Skin of body (tissue), 3 donors: ENCODE measurements at places on chromosomes 6 and 20. TPM values are rescaled to one million over a fixed set of nuclear protein-coding genes. Genes with fewer than 3 reads are reported as not detected.

AK9 gene
- 5.8 TPM for total RNA-seq

RFX6 gene
- not detected for total RNA-seq

LY6G6C gene
- 20.4 TPM for total RNA-seq

NCOA3 gene
- total RNA-seq, result 29.1 TPM

KHDRBS2 gene
- 0.30 TPM for total RNA-seq

CPXM1 gene
- 30.5 TPM for total RNA-seq

MACROD2 gene
- 17.6 TPM for total RNA-seq

ANKRD66 gene
- not detected for total RNA-seq

LHFPL5 gene
- total RNA-seq, result not detected

C6orf15 gene
- total RNA-seq, result 4.7 TPM

C6orf163 gene
- 5.6 TPM for total RNA-seq

WFDC10B gene
- total RNA-seq, result not detected

DCBLD1 gene
- total RNA-seq, result 10.9 TPM

CGA gene
- total RNA-seq, result 32.0 TPM

MRAP2 gene
- total RNA-seq, result 5.6 TPM

SNX14 gene
- 102 TPM for total RNA-seq

PPP1R16B gene
- total RNA-seq, result 1.9 TPM

SEMG1 gene
- not detected for total RNA-seq

PSORS1C2 gene
- 2.9 TPM for total RNA-seq

ADA gene
- total RNA-seq, result 5.5 TPM

COX4I2 gene
- total RNA-seq, result 4.1 TPM

MTFR2 gene
- 0.89 TPM for total RNA-seq

GHRH gene
- not detected for total RNA-seq

SEL1L2 gene
- total RNA-seq, result not detected

CLPSL2 gene
- not detected for total RNA-seq

DDX39B gene
- 267 TPM for total RNA-seq

FAM83C gene
- 7.7 TPM for total RNA-seq

PPP1R14C gene
- total RNA-seq, result 18.3 TPM

ACTL10 gene
- 0.49 TPM for total RNA-seq

CNPY3 gene
- 18.1 TPM for total RNA-seq

RAB32 gene
- total RNA-seq, result 21.3 TPM

STMND1 gene
- not detected for total RNA-seq

TRDN gene
- 25.3 TPM for total RNA-seq

HLA-DRA gene
- total RNA-seq, result 92.8 TPM

ESR1 gene
- total RNA-seq, result 2.2 TPM

PAK5 gene
- 0.30 TPM for total RNA-seq

EPHA7 gene
- total RNA-seq, result 2.3 TPM

PROCR gene
- 26.7 TPM for total RNA-seq

TGM2 gene
- 4.8 TPM for total RNA-seq

CCN6 gene
- 0.39 TPM for total RNA-seq
